ENCODE measurements at places on chromosomes 1 and 21.

DNA sequence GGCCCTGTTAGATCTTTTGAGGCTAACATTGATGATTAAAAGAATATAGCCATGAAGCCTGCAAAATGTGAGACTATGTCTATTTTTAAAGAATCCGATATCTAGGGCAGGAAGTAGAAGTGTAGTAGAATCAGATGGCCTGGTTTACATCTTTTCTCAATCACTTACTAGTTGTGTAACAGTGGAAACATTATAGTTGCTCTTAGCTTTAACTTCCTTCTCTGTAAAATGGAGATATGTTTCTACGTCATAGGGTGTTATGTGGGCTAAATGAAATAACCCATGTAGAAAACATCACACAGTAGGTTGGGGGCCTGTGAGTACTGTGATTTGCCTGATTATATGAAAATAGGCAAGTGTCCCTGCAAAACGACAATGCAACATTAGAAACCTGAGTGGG lies 4.4 kb upstream of the IGFN1 start:
- DNase-seq, result no peak

GRCh38 chr1:29469457-29469856 lies 233.1 kb downstream of the PTPRU start:
- no peak for DNase-seq

GRCh38 chr1:8294170-8294697 lies 23.7 kb upstream of the SLC45A1 start:
- DNase-seq, result no peak

DNA sequence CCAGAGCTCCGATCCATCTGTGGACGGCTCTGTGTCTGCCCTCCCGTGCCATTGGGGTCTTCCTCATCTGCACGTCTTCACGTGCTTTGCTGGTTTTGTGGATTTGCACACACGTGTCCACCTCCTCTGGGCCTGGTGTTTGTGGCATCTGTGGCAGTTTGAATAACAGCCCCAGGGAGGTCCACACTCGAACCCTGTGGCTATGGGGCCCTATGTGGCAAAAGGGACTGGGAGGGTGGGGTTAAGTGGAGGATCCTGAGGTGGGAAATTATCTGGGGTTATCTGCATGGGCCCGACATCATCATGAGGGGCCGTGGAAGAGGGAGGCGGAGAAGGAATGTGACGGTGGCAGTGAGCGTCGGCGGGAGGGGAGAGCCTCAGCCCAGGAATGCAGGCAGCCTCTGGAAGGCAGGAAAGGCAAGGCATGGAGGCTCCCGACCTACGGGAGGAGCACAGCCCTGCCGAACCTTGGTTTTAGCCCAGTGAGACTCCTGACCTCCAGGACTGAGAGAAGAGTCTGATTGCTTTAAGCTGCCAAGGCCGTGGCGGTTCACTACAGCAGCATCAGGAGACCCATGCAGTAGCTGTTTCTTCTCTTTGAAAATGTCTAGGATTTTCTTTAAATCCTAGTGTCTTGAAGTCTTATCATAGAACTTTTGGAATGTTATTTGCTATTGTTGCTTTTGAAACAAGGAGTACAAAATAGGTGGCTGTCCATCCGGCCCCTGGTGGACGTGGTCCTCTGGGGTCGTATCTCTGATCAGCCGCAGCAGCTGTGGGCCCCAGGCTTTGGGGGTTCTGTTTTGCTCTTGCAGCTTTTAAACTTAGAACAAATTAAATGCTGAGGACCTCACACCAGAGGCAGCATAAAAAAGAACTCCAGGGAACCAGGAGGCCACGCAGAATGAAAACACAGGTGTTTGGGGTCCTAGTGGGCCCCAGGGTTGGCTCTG lies 40.0 kb upstream of the LRRC3 start:
- DNase-seq, result no peak

DNA sequence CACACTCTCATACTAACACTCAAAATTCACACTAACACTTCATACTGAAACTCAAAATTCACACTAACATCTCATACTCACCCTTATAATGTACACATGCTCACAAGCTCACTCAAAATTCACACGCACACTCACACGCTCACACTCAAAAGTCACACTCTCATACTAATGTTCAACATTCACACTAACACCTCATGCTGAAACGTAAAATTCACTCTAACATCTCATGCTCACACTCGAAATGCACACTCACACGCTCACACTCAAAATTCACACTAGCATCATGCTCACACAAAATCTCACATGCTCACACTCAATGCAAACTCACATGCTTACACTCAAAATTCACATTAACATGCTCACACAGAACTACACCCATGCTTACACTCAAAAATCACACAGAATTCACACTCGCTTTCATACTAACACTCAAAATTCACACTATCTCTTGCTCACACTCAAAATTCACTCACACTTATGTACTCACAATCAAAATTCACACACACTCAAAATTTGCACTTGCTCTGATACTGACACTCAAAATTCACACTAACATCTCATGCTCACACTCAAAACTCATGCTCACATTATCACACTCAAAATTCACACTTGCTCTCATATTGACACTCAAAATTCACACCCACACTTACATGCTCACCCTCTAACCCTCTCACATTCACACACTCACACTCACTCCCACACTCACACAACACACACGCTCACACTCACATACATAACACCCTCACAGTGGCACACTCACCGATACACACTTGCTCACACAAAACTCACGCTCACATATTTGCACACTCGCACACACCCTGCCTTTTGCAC lies 264.4 kb upstream of the VAMP3 start:
- no peak for DNase-seq

- no peak for DNase-seq
These were observed 34.4 kb downstream of the NID1 start for GRCh38 chr1:236030534-236030933.

- no peak for DNase-seq
These were observed 68.4 kb downstream of the ST6GALNAC3 start for GRCh38 chr1:76142771-76143540.

DNA sequence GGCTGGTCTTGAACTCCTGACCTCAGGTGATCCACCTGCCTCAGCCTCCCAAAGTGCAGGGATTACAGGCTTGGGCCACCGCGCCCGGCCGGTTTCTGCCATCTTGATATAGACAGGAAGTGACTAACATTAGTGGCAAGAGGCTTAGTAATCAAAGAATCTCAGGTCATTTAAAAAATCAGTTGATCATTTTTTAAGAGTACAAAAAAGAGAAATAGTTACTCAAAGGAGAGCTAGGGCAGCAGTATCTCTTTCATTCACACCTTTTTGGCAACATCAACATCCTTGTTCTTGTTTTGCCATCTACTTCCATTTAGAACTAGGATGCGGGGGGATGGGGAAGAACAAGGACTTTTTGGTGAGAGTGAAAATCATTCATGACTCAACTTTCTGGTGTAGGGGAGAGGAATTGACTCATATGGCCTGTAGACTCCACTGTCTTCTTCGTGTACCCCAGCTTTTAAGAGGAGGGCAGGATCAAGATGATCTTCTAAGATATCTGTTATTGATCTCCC lies 8.8 kb downstream of the FCRLB start:
- DNase-seq, result no peak

GRCh38 chr1:214349781-214350180 lies 68.8 kb downstream of the SMYD2 start:
- no peak for DNase-seq

GRCh38 chr1:88801575-88802208 lies 89.7 kb downstream of the GTF2B start:
- DNase-seq, result peak; percentile 5

DNA sequence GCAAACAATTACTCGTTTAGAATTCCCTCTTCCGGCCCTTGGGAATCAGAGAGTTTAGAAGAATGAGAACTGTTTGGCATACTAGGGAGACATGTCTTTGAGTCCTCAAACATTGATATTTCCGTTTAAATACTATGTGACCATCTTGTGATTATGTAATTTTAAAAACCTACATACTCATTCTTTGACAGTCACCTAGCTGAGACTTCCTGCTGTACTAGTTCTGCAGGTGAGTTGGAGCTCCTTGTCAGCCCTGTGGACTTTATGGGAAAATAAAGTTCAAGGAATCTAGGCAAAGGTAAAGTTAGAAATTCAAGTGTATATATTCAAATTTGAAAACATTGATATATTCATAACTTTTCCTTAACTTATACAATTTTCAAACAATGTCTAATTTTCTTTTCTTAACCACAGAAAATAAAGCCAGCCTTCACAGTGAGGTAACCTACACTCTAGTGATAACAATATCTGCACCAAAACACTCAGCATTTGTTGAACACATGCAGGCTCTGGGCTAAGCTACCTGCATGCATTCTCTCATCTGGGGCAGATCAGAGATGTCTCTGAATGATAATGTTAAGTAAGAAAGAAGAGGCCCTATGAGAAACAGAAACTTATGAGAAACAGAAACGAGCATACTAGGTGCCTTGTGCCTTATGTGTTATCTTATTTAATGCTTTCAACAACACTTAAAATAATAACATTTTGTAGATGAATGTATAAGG lies 67.0 kb upstream of the BACE2 start:
- DNase-seq, result no peak

DNA sequence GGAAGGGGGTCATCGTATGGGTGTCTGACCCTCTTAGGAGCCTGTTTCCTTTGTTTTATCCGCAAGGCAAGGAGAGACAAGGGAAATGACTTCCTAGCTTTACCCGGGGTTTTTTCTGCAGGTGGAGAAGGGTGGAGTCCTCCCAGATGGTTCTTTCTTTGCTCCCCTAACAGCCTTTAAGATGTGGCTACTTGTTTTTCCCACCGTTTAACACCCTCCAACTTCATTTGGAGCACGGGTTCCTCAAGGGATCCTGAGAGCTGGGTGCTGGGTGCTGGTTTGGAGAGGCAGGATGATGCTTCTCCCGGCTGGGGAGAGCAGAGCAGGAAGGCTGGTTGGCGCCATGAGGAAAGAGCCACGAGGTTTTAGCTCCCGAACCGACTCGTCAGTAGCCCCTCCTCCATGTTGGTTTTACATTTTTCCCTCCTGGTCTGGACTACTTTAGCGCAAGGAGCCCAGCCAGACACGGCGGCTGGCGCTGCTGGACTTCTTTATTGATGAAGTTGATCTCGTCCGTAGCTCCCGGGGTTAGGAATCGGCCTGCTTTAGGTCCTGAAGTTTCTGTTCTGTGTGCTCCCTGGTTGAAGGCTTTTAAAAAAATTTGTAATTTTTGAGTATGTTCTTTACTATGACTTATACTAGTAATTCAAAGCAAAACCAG lies 1.4 kb downstream of the UCK2 start:
- DNase-seq, result peak; percentile 91

DNA sequence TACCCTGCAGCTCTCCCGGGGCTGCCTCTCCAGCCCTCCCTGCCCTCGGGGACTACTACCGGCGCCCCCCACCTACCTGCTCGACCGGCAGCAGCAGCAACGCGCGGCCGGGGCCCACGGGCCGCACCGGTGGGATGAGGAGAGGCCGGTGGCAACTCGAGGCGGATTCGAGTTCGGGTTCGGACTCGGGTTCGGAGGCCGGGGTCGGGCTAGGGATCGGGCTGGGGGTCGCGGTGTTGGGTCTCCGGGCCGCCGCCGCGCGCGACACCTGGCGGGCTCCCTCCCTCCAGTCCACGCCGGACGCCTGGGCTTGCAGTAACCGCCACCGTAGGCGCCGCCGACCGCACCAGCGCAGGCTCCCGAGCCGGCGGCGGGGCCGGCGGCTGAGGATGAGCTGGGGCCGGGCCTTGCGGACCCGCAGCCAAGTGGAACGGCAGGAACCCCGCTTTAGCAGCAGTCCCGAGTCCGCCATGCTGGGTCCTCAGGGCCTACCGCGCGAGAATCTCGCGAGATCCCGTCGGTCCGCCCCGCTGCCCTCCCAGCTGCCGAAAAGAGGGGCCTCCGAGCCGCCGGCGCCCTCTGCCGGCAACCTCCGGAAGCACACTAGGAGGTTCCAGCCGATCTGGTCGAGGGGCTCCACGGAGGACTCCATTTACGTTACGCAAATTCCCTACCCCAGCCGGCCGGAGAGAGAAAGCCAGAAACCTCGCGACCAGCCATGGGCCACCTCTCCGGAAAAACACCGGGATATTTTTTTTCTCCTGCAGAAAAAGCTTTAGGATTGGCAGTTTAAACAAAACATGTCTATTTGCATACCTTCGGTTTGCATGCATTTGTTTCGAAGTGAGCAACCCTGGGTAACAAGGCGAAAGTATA lies at the start of gene NOL9:
TSS of gene NOL9 (minus strand) at position 483 of the 876 bp plus-strand sequence. CDS start at position 472, 11 bp downstream.
- peak; percentile 91 for DNase-seq

GRCh38 chr1:76868154-76868882 lies 1.0 kb downstream of the ST6GALNAC5 start:
- DNase-seq, result peak; percentile 80

- no peak for DNase-seq
These were observed 34.5 kb downstream of the SLC45A1 start for GRCh38 chr1:8352471-8352845.

- DNase-seq, result no peak
These were observed 8.8 kb downstream of the ARID1A start for GRCh38 chr1:26704629-26705028.

DNA sequence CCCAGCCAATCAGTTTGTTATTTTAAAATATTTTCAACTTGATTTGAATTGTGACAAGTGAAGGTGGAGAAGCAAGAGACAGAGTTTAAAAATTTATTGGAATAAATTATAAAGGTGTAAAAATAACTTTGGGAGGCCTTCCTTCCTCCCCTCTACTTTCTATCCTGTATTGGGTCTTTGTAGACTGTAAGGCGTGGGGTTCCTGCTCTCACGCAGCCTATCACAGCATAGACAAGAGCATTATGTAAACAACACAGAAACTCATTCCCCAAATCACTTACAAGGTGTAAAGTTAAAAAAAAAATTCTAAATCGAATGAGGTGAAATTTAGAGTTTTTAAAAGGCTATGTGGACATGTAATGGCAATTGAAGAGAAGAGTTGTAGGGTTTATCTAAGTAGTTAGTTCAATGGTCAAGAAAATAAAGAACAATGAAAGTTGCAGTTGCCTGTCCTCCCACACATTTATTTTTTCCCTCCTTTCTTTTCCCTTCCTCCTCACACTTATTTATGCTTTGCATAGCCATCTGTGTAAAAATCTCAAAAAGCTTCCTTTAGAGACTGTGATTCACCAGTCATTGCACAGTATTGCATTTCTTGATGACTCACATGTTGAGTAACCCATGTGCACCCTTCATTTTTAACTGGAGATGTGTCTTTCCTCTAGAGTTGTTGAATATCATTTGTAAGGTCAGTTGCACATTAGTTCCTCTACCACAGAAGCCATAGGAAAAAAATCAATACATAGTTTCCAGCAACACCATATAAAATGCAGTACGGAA lies 242.2 kb downstream of the PTPRC start:
- no peak for DNase-seq

DNA sequence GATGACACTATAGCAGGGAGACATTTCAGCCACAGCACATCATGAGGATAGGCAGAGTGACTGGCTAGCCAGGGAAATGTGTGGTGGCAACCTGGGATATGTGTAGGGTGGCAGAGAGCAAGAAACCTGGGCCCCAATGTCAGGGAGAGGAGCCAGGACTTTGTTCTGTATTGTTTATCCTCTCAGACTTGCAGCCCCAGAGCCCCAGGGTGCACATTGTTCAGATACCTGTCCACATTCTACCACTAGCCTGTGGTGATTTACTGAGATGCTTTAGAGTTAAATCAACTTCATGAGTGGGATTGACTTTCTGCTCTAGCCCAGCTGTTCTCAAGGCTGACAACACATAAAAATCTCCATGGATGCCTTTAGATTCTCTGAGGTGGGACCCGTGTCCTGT lies 61.5 kb downstream of the MAB21L3 start:
- DNase-seq, result no peak

GRCh38 chr1:168295411-168296114 lies 14.9 kb downstream of the TBX19 start:
- no peak for DNase-seq
